ENCODE measurements at places on chromosomes 7 and 10.

- no peak for DNase-seq
Measured at GRCh38 chr10:30756896-30757295, 127.3 kb upstream of the LYZL2 start.

- DNase-seq, result no peak
Measured at GRCh38 chr10:71748671-71749191, 24.6 kb downstream of the VSIR start.

GRCh38 chr7:95700917-95701316, 71.4 kb upstream of the DYNC1I1 start:
- DNase-seq, result no peak

DNA sequence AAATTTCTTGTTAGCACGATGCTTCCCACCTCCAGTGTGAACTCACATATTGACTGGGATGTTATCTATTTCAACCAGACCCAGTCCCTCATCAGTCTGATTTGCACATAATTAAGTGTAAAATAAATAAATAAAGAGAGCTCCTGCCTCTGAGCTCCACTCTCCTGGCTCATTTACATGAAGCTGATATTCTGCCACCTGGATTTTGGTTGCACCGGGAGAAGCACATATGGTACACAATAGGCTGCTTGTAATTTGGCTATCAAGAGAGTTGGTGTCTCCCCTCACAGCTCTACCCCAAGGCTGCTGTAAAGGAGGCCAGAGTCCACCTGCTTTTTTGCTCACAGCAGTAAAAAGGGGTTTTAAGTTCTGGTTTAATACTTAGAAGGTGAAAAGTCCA, 610.5 kb downstream of the KCNMA1 start:
- no peak for DNase-seq

DNA sequence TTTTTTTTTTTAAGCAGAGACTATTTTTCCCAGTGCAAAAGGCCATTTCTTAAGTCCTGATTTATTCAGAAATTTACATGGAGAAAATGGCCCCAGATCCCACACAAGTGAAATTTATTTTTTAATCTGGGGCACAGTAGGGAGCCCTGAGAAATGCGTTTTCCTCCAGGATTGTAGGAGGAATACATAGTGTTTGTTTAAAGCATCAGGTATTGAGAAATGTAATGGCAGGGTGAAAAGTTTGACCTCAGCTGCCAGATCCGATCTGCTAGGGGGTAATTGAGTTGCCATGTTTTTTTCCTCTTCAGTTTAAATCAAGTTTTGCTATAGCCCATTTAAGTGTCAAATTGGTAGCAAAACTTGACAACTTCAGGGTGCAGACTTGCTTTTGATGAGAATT, 110.0 kb downstream of the LRMDA start:
- DNase-seq, result no peak

DNA sequence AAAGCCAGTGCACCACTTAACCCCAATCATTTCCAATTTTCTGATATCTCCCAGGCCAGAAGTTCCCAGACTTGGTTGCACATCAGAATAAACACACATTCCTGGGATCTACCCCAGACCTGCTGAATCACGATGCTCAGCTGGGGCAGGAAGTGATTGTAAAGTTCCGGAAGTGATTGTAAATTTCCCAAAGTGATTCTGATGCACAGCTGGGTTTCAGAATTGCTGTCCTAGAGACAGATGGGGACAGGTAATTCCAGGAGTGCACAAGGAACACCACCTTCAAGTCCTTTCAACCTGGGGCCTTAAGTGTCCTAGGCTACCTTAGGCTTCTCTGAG, 104.2 kb upstream of the EEPD1 start:
- DNase-seq, result no peak

- DNase-seq, result no peak
Measured at GRCh38 chr10:68086011-68086410, 10.9 kb upstream of the HERC4 start.

GRCh38 chr10:73076360-73077183, 20.1 kb downstream of the P4HA1 start:
- no peak for DNase-seq
